ENCODE measurements at places on chromosomes 1 and 21. TPM values are rescaled to one million over a fixed set of nuclear protein-coding genes. Genes with fewer than 3 reads are reported as not detected.

DNA sequence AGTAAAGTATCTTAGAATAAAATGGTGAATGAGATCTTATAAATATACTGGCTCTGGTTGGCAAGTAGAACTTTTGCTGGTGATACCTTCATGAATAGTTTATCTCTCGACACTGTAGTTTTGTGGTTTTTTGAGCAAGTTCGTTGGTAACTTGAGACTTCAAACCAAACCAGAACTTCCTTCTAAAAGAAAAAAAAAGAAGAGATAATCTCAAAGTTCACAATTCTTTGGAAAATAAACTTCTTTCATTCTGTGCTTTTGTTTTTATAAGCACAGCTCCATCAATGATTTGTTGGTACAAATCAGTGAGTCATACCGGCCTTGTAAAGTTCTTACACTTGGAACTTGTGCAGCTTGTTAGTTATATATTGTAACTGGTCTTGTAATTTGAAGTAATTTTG, 2.3 kb downstream of the HIPK1 start:
- H3K36me3 ChIP-seq: no peaks in the 10 kb centered on the region
- H3K4me3 ChIP-seq: peak overlapping the region; percentile 100
- peak overlapping the region; percentile 99 for H3K27ac ChIP-seq
- no peaks in the 10 kb centered on the region for H3K27me3 ChIP-seq
- peaks cover 63% of the 10 kb centered on the region for H3K4me1 ChIP-seq

DNA sequence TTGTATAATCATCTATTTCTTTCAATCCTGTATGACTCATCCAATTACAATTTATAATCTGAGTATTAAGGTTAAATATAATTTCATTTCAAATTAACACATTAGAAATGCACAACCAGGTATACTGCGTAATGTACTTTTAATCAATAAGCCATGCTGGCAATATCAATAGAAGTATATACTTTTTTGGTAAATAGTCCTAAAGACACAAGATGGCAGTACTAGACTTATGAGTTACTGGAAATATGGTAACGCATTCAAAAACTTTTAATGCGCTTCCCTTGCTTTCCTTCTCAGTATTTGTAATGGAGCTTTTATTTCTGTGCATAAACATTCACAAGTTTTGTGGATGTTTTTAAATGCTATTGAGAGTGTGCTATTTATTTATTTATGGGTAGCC, 1162.0 kb upstream of the TMPRSS15 start:
- H3K27me3 ChIP-seq: no peaks in the 10 kb centered on the region
- DNase-seq: no peak
- H3K36me3 ChIP-seq: no peaks in the 10 kb centered on the region
- no peak overlapping the region for H3K4me3 ChIP-seq
- no peaks in the 10 kb centered on the region for H3K4me1 ChIP-seq

DNA sequence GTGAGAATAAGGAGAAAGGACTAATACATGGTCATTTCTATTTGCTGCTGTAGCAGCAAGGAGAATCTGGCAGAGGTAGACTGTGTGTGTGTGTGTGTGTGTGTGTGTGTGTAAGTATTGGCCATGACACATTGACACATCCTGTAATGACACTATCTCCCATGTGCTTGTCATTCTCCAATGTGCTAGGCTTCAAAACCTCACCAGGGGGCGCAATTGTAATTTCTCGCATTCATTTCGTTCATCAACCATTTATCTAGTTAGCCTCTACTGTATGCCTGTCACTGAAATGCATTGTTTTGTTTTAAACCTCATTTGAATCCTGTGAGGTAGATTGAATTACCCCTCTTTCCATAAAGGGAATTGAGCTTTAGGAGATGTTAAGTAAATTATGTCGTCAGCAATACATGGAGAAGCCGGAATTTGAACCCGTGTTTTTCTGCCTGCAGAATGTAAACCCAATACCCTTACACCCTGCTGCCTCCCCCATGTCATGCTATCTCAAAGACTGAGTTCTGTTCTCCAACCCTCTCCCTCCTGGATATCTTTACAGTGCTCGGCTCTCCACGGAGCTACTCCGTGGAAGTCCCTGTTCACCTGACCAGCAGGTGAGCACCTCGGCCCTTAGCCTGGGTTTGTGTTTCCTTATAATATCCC, 100.8 kb downstream of the UCK2 start:
- no peak overlapping the region for H3K4me3 ChIP-seq
- H3K36me3 ChIP-seq: no peaks in the 10 kb centered on the region
- H3K27ac ChIP-seq: no peak overlapping the region
- no peaks in the 10 kb centered on the region for H3K27me3 ChIP-seq

DNA sequence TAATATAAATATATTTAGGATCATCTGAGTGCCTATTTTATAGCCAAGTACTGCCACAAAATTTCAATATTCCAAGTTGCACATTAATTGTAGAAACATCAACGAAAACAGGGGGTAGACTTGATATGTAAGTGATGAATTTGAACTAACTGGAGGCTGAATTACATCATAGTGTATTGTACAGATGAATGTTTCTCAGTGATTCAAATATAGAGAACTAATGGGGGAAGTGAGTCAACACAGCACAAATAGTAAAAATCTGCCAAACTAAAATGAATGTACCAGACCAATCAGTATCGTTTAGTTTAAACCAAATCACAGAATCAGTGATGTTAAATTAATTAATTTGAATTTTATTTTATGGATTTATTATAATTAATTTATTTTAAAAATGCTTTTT, 42.8 kb downstream of the RTCA start:
- H3K36me3 ChIP-seq: no peaks in the 10 kb centered on the region
- no peaks in the 10 kb centered on the region for H3K27me3 ChIP-seq
- no peak for DNase-seq
- H3K27ac ChIP-seq: no peak overlapping the region
- no peak overlapping the region for H3K4me3 ChIP-seq
- no peaks in the 10 kb centered on the region for H3K4me1 ChIP-seq

DNA sequence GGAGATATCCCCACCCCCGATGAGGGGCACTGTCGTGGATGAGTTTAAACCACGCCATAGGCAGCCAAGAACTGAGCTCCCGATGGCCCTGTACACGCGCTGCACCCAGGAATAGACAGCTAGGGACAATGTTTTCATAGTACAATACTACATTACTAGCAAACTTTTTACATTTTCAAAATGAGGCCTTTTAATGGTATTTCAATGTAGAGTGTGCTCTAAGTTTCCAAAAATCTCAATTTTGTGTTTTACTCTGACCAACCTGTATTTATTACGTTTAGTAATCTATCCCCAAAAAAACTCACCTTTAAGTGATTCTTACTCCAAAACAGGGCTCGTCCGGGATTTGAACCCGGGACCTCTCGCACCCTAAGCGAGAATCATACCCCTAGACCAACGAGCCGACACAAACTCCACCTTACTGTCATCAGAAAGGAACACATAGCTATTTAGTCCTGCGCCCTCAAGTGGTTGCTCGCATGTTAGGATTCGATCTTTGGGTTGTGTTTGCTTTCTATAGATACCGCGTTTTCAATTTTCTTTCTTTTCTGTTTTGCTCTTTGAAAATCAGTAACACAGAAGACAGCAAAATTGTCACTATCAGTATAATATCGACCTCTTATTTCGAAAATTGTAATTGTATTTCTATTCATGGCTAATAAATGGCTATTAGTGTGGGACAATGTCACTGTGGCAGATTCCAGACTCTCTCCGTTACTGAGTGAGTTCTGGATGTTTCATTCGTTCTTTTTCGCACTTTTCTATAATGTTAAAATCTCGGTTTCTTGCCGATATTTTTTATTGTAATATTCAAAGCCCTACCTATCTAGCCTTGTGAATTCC, 6.4 kb upstream of the MPZL1 start:
- peak overlapping the region; percentile 48 for H3K27ac ChIP-seq
- no peaks in the 10 kb centered on the region for H3K36me3 ChIP-seq
- no peaks in the 10 kb centered on the region for H3K27me3 ChIP-seq
- peak overlapping the region; percentile 88 for H3K4me3 ChIP-seq
- H3K4me1 ChIP-seq: peaks cover 4% of the 10 kb centered on the region

- H3K4me3 ChIP-seq: no peak overlapping the region
- H3K27ac ChIP-seq: no peak overlapping the region
- H3K4me1 ChIP-seq: no peaks in the 10 kb centered on the region
- DNase-seq: no peak
Observed at GRCh38 chr1:94045465-94046056, 75.4 kb downstream of the ABCA4 start.

- H3K27ac ChIP-seq: no peak overlapping the region
- no peaks in the 10 kb centered on the region for H3K36me3 ChIP-seq
- no peak for DNase-seq
- no peak overlapping the region for H3K4me3 ChIP-seq
Observed at GRCh38 chr1:236494586-236495466, 29.0 kb upstream of the LGALS8 start.

GRCh38 chr1:227917081-227917950, 30.4 kb downstream of the WNT9A start:
- no peak overlapping the region for H3K4me3 ChIP-seq
- no peaks in the 10 kb centered on the region for H3K27me3 ChIP-seq
- H3K36me3 ChIP-seq: no peaks in the 10 kb centered on the region
- DNase-seq: no peak
- H3K27ac ChIP-seq: no peak overlapping the region

DNA sequence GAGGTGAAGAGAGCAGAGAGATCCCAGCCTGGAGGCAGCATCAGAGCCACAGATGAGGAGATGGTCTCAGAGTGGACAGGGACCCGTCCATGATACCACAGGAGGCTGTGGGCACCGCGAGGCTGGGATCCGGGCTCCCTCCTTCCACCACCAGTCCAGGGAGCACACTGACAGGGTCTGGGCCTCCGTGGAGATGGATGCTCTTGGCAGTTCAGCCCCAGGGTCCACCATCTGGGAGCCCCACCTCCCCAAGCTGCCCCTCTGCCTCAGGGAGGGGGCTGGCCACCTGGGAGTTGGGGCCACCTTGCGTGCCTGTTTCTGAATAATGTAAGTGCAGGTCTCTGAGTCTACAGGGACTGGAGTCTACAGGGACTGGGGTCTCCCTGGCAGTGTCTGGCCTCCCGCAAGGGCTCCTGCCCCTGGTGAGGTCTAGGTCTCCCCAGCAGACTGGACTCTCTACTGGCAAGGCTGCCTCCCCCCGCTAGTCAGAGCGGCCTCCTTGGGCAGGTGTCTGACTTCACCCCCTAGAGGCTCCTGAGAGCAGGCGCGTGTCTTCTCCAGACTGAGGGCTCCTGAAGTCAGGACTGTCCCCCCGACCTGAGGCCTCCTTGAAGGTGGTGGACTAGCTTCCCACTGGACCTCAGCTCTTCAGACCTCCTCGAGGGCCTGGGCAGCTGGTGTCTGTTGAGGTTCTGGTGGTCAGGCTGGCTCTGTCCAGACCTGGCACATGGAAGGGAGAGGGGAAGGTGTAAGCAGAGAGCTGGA, 218.5 kb downstream of the PTPRU start:
- no peaks in the 10 kb centered on the region for H3K4me1 ChIP-seq
- DNase-seq: no peak
- no peak overlapping the region for H3K27ac ChIP-seq
- no peaks in the 10 kb centered on the region for H3K27me3 ChIP-seq
- H3K4me3 ChIP-seq: no peak overlapping the region

DNA sequence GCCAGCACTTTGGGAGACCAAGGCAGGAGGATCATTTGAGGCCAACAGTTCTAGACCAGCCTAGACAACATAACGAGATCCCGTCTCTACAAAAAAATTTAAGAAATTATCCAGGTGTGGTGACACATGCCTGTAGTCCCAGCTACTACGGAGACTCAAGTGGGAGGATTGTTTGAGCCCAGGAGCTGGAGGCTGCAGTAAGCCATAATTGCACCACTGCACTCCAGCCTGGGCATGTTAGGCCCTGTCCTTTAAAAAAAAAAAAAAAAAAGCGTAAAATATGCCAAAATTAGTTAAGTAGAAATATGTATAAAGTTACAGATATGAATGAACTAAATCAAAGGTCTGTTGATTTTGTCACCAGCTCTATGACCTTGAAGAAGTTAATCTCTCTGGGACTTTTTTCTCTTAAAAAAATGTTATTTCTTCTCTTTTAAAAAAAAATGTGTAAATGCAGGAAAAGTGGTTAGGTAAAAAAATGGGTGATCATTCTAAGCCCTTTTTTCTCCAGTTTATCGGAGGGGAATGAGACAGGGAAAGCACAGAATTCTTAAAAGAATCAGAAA, 7.0 kb downstream of the EGLN1 start:
- no peaks in the 10 kb centered on the region for H3K36me3 ChIP-seq
- no peak for DNase-seq
- H3K27ac ChIP-seq: no peak overlapping the region
- H3K4me3 ChIP-seq: no peak overlapping the region
- peaks cover 45% of the 10 kb centered on the region for H3K4me1 ChIP-seq
- H3K27me3 ChIP-seq: no peaks in the 10 kb centered on the region

- H3K27ac ChIP-seq: peak overlapping the region; percentile 97
- peaks cover 10% of the 10 kb centered on the region for H3K4me1 ChIP-seq
- no peak for DNase-seq
- H3K27me3 ChIP-seq: no peaks in the 10 kb centered on the region
- H3K36me3 ChIP-seq: peaks cover 7% of the 10 kb centered on the region
- peak overlapping the region; percentile 62 for H3K4me3 ChIP-seq
Observed at GRCh38 chr1:40980453-40981121, 1.1 kb downstream of the CTPS1 start.

- no peak for DNase-seq
- no peaks in the 10 kb centered on the region for H3K27me3 ChIP-seq
- no peak overlapping the region for H3K27ac ChIP-seq
- no peaks in the 10 kb centered on the region for H3K36me3 ChIP-seq
- H3K4me3 ChIP-seq: no peak overlapping the region
- peaks cover 6% of the 10 kb centered on the region for H3K4me1 ChIP-seq
Observed at GRCh38 chr1:8120693-8121260, 94.7 kb upstream of the ERRFI1 start.

DNA sequence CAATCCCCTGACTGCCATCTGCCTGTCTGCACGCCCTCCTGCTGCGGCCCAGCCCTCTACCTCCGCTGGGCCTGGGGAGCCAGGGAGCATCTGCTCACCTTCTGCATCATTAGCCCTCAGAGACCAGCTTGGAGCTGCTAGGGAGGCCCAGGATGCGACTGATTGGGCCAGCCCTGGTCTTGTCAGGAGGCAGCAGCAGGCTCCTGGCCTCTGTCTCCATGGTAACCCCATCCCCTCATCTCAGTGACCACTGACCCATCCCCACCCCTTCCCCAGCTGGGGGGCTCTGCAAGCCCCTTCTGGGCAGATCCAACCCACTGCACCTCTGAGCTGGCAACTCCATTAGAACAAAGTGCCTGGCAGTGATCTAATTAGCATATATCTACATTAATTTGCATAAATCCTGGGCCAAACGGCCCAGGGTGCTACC, 37.7 kb downstream of the NKAIN1 start:
- no peak overlapping the region for H3K27ac ChIP-seq
- H3K36me3 ChIP-seq: no peaks in the 10 kb centered on the region
- H3K4me3 ChIP-seq: no peak overlapping the region

GRCh38 chr1:232553050-232553754, 76.7 kb downstream of the SIPA1L2 start:
- DNase-seq: no peak
- no peaks in the 10 kb centered on the region for H3K4me1 ChIP-seq
- no peak overlapping the region for H3K4me3 ChIP-seq
- no peaks in the 10 kb centered on the region for H3K36me3 ChIP-seq
- H3K27me3 ChIP-seq: no peaks in the 10 kb centered on the region

The CHODL gene
- total RNA-seq: 0.19 TPM

The OR2G6 gene
- not detected for total RNA-seq

The OVAAL gene
- not detected for total RNA-seq

The DYRK3 gene
- 1.1 TPM for total RNA-seq

The BRDT gene
- not detected for total RNA-seq

The PPM1J gene
- not detected for total RNA-seq
